SK-MEL-5 (cell line): ENCODE measurements at places on chromosomes 5 and 9. TPM values are rescaled to one million over a fixed set of nuclear protein-coding genes. Genes with fewer than 3 reads are reported as not detected.

The UGT3A2 gene
- total RNA-seq: 1.9 and 3.9 TPM in 2 replicates

The SFXN1 gene
- total RNA-seq: 77.4 and 104 TPM in 2 replicates

DNA sequence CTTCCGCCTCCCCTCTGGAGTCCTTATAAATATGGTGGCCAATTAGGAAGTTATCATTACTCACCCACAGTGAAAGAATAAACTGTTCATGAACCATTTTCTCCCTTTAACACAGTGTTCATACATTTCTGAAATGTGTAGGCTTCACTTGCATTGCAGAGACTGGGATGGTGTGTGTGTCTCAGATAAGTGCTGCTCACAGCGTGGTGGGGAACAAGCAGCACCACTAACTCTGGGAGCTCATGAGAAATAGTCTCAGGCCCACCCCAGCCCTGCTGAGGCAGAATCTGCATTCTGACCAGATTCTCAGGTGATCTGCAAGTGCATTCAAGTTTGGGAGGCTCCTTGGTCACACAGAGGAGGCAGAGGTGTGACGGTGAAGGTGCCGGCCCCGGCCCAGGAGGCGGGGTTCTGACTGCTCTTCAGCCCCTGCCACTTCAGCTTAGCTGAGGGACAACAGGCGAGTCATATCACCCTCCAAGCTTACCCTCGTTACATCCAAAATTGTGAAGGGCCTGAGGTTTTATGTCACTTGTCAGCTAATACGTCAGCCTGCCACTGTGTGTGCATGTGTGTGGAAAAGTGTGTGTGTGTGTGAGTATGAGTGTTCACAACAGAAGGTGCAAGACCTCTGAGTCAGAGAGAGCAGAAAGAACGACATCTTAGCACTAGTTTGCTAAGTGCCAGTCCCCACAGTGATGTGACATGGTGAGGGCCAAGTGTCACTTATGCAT, 34.7 kb downstream of the DAP start:
- DNase-seq: no peak

DNA sequence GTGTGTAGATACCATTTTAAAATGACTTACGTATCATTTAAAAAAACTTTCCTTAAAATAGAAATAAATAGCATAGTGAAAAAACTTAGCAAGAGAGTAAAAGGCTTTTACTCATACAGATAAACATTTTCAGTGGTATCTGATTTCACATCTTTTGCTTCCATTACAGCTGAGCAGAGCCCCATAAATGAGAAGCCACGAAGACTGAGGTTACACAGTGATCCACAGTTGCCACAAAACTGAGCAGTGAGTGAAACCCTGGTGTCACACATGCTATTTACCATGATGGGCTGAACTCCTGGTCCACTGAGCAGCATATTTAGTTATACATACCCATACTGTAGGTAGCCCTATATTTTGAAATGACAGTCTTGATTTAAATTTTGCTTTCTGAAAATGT, 401.2 kb downstream of the KIAA0825 start:
- no peak for DNase-seq

DNA sequence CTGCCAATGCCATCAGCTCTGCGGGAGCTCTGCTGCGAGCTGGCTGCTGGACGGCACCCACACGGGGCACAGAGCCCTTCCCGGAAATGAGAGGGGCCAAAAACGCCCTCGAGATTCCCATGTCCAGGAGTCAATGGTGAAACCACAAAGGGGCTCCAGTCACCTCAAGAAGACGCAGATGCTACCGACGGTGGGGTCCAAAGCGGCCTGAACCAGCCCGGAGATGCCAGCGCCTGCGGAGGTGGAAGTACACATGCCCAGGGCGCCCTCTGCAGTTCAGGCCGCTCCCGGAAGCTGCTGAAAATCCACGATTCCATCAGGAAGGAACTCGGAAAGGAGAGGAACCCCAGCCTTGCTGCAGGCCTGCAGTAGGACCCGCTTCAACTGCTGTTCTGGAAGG, 82.4 kb upstream of the SELENOP start:
- no peak for DNase-seq
